ENCODE measurements at places on chromosomes 12 and 14.

GRCh38 chr12:46177025-46177424, 91.8 kb downstream of the SLC38A1 start:
- no peak for DNase-seq

DNA sequence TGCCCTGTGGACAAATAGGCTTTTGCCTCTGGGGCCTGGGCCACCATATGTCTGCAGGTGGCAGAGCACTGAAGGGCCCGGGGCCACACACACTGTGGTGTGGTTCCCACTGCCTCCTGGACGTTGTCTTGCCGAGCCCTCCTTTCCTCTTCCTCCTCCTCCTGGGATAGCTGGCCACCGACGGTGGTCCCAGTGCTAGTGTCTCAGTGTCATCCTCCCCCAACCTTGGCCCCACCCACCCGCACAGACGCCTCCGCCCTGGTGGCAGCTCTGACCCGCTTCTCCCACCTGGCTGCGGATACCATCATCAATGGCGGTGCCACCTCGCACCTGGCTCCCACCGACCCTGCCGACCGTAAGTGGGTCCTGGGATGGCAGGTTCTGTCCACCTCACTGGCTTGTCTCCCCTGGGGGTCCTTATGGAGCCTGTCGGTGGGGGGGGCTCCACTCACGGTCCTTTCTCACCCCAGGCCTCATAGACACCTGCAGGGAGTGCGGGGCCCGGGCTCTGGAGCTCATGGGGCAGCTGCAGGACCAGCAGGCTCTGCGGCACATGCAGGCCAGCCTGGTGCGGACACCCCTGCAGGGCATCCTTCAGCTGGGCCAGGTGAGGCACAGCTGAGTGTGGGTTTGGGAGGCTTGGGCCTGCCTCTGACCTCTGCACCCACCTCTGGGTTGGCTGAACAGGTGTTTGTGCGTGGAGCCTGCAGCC, 23.5 kb downstream of the HIP1R start:
- DNase-seq, result no peak

- peak; percentile 58 for DNase-seq
Measured at GRCh38 chr12:40032433-40033241, 73.2 kb downstream of the SLC2A13 start.

DNA sequence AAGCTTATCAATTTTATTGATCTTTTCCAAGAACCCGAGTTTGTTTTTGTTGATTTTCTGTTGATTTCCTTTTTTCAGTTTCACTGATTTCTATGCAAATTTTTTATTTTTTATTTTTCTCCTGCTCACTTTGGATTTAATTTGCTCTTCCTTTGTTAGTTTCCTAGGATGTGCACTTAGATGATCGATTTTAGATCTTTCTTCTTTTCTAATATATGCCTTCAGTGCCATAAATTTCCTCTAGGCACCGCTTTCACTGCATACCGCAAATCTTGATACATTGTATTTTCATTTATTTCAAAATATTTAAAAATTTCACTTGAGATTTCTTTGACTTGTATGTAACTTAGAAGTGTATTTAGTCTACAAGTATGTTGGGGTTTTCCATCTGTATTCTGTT, 9.5 kb downstream of the TOGARAM1 start:
- no peak for DNase-seq

DNA sequence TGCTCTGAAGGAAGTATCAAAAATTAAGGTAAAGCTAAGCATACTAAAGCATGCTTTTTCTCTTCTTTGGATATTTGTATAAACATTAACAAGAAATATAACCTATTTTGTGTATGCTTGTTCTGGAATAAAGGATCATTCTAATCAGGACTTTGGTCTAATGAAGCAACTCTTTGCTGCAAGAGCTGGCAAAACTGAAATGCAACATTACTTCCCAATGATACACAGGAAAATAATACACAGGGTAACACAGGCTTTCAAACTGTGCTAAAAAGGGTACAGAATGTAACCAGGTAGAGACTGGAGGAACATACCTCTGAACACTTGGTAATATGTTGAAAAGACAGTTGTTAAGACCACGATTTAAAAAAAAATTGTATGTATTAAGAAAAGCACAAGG, 222.5 kb upstream of the DIO2 start:
- no peak for DNase-seq

DNA sequence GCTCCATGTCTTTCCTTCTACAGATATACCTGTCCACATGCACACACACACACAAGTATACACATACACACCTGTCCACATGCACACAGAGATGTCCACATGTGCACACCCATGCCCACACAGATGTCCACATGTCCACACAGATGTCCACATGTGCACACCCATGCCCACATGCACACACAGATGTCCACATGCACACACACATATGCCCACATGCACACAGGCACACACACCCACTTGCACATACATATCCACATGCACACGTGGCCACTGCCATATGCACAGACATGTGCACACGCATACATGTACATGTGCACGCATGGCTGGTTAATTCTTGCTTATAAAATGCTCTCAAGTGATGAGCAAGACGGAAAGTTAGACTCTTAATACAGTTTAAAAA, 32.2 kb downstream of the ELK3 start:
- DNase-seq, result no peak

DNA sequence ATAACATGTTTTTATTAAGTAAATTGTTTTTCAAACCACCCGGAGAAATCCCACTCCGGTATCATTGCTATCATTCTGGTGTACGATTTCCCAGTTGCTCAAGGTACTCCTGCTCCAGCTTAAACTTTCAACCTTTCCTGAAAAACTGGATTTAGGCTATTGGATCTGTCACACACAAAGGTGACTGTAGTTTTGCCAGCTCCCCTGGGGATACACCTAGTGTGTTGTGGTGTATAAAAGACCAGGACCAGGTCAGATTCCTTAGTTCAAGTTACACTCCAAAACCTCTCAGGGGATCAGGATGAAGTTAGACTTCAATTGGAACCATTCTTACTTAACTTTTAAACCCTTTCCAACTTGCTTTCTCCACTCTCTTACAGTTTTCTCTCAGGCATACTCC, 303.9 kb downstream of the NOVA1 start:
- no peak for DNase-seq

- DNase-seq, result no peak
Measured at GRCh38 chr12:50788561-50788960, 24.7 kb downstream of the ATF1 start.

GRCh38 chr14:69999261-69999674, 120.1 kb downstream of the SMOC1 start:
- no peak for DNase-seq

DNA sequence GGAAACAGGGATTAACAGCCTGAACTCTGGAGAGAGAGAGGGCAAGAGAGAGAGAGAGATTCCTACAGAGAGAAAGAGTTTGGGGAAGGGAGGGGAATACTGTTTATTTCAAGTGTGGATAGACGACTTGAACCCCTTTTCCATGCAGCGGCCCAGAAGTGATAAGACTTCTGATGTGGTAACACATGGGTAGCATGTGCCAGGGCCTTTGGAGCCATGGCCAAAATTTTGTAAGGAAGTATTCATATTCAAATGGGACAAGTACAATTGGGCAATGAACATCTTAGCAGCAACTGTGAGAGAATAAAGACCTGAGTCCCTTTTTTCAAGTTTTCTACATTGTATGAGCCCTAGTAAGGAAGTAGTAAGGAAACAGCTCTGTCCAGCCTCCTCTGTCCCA, 42.4 kb upstream of the CCDC196 start:
- no peak for DNase-seq

- no peak for DNase-seq
Measured at GRCh38 chr14:58793131-58793740, 155.5 kb downstream of the DACT1 start.

- no peak for DNase-seq
Measured at GRCh38 chr12:42794806-42795205, 205.3 kb upstream of the PRICKLE1 start.

GRCh38 chr12:103503546-103504480, 8.0 kb upstream of the C12orf42 start:
- DNase-seq, result peak; percentile 65

GRCh38 chr12:71626768-71627167, 36.9 kb downstream of the ZFC3H1 start:
- DNase-seq, result no peak

GRCh38 chr14:52700701-52701172, 5.4 kb upstream of the ERO1A start:
- DNase-seq, result no peak

DNA sequence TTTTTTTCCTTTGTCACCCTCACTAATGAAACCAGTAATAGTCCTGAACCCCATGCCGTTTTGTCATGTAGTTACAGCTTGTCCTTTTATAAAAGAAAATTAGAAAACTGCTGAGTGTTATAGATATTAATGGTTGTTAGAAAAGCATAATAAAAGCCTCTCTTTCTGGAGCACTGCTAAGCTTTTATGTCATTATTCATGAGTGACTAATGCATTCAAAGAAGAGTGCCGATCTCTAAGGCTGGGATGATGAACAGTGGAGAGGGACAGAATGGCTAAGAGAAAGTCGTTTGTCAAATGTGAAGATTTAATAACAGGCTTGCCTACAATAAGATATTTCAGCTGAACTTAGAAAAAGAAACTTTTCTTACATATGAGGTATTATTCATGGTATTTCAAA, 121.6 kb downstream of the MGAT4C start:
- DNase-seq, result no peak

GRCh38 chr12:93846936-93847516, 169.9 kb downstream of the CRADD start:
- DNase-seq, result no peak

- DNase-seq, result no peak
Measured at GRCh38 chr14:62655166-62655565, 390.1 kb downstream of the KCNH5 start.

DNA sequence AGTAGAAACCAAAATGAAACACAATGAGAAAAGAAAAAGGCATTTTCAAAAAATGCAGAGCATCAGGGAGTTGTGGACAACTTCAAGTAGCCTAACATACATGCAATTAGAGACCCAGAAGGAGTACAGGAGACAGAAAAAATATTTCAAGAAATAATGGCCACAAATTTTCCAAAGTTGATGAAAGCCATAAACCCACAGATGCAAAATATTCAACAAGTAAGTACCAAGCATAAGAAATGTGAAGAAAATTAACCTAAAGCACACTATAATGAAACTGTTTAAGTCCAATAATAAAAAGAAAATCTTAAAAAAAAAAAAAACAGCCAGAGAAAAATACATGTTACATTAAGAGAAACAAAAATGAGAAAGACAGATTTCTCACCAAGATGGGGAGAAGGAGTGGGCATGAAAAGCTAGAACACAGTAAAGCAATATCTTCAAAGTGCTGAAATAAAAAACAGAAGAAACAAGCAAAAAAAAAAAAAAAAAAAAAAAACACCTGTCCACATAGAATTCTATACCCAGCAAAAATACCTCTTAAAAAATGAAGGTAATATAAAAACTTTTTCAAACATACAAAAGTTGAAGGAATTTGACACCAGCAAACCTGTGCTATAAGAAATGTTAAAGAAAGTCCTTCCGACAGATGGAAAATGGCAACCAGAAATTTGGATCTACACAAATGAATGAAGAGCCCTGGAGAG, 77.1 kb downstream of the PRKAB1 start:
- DNase-seq, result no peak

GRCh38 chr14:95217391-95217900, 60.1 kb upstream of the DICER1 start:
- DNase-seq, result no peak

GRCh38 chr14:92383805-92384204, 60.8 kb downstream of the SLC24A4 start:
- DNase-seq, result no peak

DNA sequence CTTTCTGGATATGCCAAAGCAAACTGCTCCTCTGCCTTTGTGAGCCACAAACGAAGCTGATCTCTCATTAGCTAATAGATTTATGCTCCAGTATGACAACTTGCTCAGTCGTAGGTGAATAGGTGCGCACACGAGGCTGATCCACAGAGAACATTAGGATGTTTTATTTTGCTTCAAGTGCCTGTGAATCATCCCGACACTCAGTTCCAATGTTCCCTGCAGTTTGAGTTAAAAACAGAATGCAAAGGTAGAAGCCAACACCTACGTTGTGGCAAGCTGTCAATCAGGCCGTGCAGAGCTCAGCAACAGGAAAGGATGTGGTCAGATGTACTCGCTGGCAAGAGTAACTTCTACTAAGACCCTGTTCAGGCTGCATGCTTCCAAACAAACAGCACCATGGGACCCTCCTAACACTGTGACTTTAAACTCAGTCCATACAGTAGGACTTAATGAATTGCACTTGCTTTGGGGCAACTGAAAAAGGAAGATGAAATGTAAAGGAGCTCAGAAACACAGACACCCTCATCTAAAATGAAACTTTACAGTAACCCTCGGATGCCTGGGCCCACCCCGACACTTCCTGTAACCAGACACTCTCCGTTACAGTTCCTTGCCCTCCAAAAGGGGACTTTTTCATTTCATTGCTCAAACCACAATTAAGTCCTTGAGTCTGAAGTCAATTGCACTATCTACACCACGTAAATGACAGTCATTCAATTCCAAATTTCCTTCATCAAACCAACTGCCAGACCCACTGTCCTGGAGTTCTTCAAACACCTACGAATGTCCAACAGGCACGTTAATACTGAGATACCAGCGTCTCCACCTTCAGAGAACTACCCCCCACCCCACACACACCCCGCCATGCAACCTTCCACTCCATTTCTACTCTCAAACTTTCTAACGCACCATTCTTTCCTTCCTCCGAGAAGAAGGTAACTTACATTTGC, 1.6 kb downstream of the CCDC88C start:
- DNase-seq, result no peak

DNA sequence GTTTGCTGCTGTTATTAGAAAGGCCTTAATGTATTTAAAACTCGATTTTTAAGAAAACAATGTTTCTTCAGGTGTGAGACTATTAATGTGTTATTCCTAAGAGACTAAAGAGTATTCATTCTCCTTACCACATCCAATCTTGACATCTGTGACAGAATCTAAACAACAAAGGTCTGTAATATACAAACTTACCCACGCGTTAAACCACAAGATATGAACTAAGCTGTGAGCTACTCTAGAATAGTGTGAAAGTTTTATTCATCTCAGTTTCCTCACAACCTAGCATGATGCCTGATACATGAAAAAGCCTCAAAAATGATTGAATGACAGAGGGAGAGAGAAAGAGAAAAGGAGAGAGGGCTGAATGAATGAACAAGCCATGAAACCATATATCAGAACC, 117.3 kb upstream of the COCH start:
- no peak for DNase-seq

DNA sequence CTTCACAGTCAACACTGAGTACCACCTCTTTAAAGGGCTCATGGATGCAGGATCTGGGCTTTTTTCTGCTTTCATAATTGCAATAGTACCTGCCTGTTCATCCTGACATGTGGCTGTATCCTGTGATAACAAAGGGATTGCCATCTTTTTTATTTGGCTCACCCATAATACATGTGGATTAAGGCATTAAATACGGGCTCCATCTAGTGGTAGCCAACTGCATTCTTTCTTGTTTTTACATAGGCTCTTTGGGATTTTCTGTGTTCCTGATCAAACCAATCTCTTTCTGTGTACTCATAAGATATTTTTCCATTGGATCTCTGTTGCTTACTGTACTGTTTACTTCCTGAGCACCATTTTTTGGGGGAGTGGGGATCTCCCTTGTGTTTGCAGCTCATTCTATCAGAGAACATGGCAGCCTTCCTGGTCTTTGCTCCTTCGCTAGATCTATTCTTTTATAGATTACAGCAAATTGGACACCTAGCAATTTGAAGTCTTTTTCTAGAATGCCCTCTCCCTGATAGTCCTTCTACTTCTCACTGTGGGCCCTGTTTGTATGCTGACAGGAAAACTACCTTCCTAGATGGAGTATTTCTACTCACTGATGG, 723.4 kb upstream of the MDGA2 start:
- no peak for DNase-seq
